Renal cortical epithelial cell (primary cell): ENCODE measurements at places on chromosomes 7 and 10. TPM values are rescaled to one million over a fixed set of nuclear protein-coding genes. Genes with fewer than 3 reads are reported as not detected.

GRCh38 chr10:18665815-18666558 is 6.8 kb downstream of the ARL5B start:
- DNase-seq = no peak

- DNase-seq = no peak
Observed at GRCh38 chr7:69620063-69620462, 21.8 kb downstream of the AUTS2 start.

- DNase-seq = no peak
Observed at GRCh38 chr7:26284995-26285632, 6.5 kb upstream of the SNX10 start.

Gene PTF1A
- not detected in 2 replicates for total RNA-seq

DNA sequence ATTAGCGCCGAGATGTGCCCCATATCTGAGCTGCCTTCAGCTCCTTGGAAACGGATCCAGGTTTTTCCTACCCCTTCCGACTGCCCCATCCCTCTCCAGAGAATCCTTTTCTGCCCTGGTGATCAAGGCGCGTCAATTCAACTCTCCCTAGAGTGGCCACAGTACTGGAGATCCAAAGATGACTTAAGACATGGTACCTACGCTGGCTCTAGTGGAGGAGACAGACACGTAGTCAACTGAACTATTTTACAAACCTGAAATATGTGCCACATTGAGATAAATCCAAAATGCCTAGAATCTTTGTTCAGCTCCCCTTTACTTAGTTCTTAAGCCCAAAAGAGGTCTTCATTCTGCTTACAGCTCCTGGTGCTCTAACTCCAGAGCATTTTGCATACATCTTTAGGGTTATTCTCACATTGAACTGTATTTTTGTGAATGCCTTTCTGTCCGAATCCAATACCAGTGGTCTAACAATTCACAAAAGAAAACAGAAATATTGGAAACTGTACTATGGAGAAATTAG is 444 bp upstream of the TNPO3 start:
- DNase-seq = no peak

- no peak for DNase-seq
Observed at GRCh38 chr10:104342941-104343411, 4.7 kb upstream of the ITPRIP start.

GRCh38 chr10:33129996-33130386 is 172.0 kb upstream of the ITGB1 start:
- peak; percentile 52 for DNase-seq

Gene OR2A12
- not detected in 2 replicates for total RNA-seq

Gene HGF
- total RNA-seq = 0.15 and 0.17 TPM in 2 replicates

Gene RASA4B
- 0.85 and 0.87 TPM in 2 replicates for total RNA-seq

DNA sequence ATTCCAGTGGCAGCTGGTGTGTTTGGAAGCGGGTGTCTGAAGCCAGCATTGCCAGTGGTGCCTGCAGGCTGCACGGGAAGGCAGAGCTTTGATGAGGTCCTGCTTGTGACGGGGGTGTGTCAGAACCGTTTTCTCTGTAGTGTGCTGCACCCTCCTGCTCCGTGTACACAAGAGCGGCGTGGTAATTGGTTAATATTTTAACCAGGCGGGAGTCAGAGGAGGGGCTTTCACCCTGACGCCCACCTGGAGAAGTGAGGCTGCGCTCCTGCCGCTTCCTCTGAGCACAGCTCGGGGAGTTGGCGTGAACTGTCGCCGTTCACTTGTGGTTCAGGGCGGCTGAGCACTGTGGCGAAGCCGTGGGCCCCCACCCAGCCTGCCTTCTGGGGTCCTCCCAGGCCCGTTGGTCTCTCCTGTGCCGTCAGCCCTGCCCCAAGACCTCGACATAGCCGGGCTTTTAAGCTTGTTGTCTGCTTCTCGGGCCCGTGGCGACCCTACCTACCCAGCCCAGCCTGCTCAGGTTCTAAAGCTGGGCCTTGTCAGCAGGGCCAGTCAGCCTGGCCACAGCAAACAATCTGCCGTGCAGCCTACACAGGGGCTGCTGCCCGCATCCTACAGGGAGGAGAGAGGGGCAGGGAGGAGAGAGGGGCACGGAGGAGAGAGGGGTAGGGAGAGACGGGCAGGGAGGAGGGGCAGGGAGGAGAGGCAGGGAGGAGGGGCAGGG is 11.6 kb downstream of the NKX6-2 start:
- DNase-seq = peak; percentile 19

DNA sequence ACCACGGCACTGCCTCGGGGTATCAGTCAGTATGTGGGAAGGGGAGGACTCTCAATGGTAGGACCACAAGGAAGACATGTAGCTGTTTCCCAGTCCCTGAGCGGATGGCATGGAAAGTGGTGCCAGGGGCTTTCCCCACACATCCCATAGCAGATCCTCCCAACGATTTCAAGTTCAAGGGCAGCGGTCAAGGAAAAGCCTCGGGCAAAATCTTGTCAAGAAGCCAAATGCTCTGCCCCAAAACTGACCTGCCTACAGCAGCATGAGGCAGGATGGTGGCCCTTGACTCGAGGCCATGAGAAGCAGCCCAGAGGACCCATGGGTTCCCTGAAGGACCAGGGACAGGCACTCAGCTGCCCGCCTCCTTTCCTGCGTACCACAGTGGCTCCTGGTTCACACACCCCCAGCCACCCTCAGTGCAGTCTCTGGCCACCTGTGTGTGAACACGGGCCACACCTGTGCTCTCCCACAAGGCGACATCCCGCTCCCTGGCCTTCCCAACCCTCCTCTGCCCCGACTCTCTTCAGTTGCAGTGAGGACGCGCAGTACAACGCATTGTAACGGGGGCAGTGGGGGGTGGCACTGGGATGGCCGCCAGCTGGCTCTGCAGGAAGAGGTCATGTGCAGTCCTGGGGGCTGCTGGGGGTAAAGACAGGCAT is 43.6 kb downstream of the CTBP2 start:
- DNase-seq = no peak

Gene CALY
- not detected in 2 replicates for total RNA-seq

Gene ARHGEF35
- total RNA-seq = 22.4 and 25.0 TPM in 2 replicates

- DNase-seq = no peak
Observed at GRCh38 chr7:78752554-78752953, 700.9 kb downstream of the MAGI2 start.

- no peak for DNase-seq
Observed at GRCh38 chr7:18655912-18656311, 160.4 kb downstream of the HDAC9 start.

DNA sequence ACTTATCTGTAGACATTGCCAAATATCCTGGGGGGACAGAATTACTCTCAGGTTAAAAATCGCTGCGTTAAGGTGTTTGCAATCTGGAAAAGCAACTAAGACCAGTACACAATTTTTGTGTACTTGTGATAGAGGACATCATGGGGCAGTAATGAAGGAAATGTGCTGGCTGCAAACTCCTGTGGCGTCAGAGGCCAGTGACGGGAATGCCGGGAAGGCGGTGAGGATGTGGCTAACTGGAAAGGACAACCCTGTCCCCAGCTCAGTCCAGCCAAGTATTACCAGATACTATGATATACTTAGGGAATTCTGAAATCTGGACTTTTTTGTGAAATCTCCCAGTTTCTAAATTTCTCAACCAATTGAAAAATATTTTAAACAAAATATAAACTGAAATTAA is 103.1 kb upstream of the NANOS1 start:
- DNase-seq = no peak

DNA sequence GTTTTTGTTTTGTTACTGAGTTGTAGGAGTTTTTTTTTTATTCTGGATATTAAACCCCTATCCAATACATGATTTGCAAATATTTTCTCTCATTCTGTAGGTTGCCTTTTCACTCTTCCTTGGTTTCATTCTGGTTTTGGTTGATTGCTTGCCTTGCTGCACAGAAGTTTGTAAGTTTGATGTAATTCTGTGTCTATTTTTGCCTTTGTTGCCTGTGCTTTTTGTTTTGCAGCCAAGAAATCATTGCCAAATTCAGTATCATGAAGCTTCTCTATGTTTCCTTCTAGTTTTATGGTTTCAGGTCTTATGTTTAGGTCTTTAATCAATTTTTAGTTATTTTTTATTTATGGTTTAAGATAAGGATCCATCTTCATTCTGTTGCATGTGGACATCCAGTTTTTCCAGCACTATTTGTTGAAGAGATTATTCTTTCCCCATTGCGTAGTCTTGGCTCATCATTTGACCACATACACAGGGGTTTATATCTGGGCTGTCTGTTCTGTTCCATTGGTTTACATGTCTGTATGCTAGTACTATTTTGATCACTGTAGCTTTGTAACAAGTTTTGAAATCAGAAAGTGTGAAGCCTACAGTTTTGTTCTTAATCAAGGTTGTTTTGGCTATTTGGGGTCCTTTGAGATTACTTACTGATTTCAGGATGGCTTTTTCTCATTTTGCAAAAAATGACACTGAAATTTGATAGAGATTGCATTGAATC is 26.4 kb downstream of the BMPR1A start:
- no peak for DNase-seq

GRCh38 chr7:30797176-30798040 is 26.2 kb downstream of the MINDY4 start:
- no peak for DNase-seq

DNA sequence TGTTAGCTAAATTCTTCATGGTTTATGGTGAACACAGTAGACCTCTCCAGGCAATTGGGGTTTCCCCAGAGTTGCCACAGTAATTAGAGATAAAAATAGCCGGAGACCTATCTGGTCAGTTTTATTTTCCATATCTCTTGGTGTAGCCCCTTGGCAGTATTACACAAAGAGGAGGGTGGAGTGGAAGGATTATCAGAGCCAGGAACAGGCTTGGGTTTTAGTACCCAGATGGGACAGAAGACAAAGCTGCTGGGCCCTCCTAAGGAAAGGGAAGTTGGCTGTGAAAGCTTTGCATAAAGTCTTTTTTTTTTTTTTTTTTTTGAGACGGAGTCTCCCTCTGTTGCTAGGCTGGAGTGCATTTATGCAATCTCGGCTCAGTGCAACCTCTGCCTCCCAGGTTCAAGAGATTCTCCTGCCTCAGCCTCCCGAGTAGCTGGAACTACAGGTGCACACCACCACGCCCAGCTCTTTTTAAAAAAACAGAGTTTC is 9.7 kb downstream of the ZSCAN21 start:
- no peak for DNase-seq
